ENCODE measurements at places on chromosomes 7 and 10.

DNA sequence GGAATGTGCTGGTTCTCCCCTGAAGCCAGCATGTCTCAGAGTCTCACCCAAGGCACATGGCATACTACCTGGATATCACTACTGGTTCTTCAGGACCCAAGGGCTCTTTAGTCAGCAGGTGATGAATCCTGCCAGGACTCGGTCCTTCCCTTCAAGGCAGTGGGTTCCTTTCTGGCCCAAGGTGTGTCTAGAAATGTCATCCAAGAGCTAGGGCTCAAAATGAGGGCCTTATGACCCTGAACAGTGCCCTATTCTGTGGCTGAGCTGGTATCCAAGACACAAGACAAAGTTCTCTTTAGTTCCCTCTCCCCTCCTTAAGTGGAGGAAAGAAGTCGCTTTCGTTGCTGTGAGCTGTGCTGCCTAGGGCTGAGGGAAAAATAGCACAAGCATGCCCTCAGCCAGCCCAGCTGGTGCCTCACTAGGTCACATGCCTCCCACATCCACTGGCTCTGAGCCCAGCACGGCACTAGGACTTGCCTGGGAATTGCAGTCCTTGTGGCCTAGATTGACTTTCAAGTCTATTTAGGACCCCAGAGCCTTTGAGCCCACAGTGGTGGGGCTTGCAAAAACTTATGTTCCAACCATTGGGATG, 106.0 kb downstream of the BMS1 start:
- DNase-seq = no peak

GRCh38 chr10:133144771-133145170, 15.2 kb upstream of the KNDC1 start:
- DNase-seq = no peak

GRCh38 chr10:85377029-85377806, 989.4 kb downstream of the GRID1 start:
- no peak for DNase-seq

DNA sequence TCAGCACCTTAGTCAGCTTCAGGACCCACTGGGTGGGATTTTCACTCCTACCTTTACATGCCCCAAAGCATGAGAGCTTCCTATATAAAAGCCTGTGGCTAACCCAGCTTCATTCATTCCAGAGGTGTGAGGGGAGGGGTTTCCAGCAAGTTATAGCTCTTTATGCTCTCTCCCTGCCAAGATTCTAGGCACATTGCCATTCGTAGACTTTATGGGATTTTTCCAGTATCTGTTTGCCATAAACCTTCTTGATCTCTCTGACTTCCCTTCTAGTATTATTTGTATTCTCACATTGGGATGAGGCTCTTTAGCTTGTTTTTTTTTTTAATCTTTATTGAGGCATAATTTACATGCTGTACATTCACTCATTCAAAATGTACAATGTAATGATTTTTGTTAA, 67.5 kb downstream of the POU6F2 start:
- no peak for DNase-seq

DNA sequence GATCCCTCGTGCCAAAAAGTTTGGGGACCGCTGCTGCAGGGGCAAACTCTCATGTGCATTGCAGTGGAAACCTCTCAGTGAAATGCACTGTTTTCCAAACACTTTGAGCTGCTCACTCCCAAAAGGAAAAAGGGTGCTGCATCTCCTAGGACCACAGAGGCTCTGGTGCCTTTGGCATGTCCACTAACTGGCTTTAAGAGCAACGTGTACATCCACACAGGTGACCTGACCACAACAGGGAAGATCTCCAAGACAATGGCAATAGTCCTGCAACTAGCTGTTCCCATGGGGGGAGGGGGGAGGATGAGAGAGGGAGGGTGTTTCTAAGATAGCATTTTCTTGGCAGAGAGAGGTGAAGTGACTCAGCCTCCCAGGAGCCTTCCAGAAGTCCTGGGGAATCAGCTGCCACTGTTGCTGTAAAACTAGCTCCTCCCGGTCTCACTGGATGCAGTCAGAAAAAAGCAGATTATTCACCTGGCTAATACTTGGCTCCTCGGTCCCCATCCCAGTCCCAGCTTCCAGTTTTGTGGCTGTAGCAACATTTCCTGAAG, 181.7 kb downstream of the HECW1 start:
- DNase-seq = peak; percentile 91

GRCh38 chr10:77687621-77688020, 50.0 kb upstream of the KCNMA1 start:
- DNase-seq = no peak

DNA sequence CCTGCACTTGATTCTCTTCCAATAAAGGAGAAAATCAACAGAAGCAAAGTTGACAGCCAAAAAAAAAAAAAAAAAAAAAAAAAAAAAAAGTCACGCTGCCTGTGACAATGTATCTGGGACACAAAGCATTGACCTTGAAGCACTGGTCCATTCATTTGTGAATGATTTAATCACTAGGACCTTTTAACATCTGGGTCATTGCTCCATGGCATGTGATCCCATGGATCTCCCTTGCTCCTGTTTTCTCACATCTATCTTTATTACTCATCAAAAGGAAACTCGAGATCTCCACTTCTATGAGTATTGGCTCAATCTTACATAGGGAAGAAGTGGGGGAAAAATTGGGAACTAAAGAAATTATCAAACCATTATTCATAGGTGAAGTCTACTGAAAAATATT, 89.6 kb upstream of the SMIM30 start:
- no peak for DNase-seq

DNA sequence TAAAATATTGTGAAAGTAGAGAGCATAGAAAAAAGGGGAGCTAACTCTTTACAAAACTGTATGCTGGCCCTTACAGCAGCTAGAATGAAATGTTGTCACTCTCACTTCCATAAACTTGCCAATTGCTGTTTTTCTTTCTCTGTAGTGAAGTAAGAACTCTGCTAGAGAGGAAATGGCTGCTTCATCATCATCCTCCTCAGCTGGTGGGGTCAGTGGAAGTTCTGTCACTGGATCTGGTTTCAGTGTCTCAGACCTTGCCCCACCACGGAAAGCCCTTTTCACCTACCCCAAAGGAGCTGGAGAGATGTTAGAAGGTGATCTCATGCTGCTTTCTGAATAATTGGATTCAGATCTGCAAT, 7.6 kb upstream of the ASCC1 start:
- DNase-seq = no peak

DNA sequence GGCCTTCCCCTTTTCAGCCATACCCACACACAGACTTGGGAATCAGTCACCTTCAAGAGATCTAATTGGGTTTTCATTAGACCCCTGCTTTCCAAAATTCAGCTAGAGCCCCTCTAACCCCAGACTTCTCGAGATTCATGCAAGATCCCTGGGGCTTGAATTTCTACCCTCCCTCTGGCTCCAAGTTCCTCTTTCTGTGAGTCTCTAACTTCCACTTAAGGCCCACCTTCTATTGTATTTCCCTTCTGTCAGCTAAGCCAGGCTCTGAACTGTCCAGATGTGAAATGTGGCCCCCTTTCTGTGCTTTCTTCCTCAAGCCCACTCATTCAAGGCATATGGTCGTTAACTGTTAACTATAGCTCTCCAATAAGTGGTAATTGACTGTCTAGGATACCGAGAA, 132.2 kb downstream of the ZNF365 start:
- DNase-seq = no peak

DNA sequence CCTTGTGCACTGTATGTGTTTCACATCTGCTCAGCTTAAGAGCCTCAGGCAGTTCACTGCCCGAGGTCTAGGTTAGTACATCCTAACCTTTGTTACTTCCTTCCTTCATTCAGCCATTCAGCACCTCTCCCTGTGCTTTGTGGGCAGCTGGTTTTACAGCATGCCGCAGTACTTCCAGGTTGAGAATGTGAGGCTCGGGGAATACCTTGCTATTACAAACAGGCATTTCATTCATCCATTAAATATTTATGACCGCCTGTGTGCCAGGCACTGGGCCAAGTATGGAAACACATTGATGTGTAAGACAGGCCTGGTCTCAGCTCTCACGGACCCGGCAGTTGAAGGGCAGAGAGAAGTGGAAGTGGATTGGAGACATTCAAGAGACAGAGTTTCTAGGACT, 82.4 kb downstream of the SHH start:
- peak; percentile 73 for DNase-seq

DNA sequence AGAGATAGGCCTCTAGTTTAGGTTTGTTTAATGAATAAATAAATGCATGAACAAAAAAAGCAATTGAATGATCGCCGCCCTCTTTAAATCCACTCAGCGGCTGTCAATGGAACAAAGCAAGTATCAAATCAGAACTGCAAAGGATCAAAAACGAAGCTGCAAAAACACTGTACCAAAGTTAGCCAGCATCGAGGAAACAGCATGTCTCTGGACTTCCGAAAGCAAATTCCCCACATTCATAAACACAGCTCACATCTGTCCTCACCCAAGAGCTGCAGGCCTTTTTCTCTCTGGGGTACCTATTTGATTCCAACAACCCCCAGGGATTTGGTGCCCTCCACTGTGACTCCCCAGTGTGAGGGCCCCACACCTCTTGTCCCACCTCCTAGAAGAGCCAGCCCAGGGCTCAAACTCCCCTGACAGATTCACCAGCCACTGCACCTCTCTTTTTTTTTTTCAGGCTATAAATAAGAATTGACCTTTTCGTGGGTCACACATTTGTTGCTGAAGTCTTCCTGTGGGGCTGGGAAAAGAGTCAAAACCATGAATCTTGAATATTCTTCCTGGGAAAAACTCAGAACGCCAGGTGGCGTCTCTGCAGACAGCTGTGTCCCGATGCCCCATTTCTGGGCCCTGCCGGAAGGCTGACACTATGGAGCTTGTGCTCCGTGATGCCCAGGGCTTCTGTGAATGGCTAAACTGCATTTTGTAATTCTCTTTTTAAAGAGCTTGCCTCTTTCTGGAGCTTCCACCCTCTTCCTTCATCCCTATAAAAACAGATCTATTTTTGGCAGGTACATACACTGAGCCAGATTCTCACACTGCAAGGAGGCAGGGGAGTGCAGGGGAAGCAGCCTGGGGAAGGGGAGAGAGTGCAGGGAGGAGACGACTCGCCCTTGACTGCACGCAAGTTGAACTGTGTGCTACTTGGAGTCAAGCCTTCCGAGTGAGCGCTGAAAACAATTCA, 51.7 kb downstream of the HSPA12A start:
- peak; percentile 9 for DNase-seq

GRCh38 chr10:33772370-33773252, 438.1 kb upstream of the NRP1 start:
- no peak for DNase-seq

GRCh38 chr7:234708-235553, 42.6 kb downstream of the FAM20C start:
- DNase-seq = peak; percentile 71

- DNase-seq = peak; percentile 86
Observed at GRCh38 chr7:143295870-143296269, 7.7 kb downstream of the CASP2 start.

DNA sequence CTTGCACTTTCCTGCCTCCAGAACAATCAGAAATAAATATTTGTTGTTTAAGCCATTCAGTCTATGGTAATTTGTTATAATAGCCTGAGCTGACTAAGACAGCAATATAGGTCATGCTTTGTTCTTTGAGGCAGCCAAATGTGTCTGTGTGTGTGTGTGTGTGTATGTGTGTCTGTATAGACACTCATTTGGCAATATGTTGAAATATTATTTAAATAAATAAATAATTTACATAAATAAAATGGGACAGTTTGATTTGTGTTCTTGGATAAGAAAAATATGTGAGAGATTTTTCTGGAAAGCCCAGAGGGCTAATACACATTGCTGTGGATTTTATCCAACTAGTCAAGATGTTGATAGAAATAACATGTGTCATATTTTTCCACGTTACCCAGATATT, 140.2 kb downstream of the PTN start:
- no peak for DNase-seq

DNA sequence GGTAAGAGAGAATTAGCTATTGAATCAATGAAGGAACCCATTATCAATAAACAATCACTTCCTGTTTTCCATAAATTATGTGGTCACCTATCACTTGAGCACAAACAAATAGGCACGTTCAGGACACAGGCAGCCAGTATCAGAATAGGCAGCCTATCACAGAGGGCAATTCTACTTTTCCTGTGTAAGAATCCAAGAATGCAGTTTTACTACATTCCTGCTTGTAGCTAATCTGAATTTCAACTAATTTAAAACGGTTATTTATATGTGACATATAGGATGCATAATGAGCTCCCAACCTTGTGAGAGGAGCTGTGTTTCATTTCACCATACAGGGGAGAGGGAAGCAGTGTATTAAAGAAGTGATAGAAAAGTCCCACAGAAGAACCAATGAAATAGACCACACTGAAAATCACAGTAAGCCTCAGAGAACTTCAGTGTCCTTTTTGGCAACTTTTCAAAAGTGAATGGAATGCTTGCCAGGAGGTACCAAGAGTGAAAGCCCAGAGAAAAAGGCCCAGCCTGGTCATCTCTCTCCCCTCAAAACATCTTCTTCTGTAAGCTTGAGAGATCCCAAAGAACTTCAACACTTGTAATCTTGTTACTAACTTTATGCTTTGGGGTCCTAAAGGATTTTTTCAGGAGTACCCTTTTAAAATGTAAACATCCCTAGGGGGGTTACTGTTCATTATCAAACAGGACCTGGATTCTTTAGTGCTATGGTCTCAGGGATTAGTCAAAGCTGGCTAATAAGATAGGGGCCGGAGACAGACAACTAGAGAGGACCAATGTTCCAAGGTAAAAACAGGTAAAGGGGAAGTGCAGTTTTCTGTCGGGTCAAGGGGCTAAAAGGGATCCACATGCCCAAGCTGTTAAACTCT, 1.3 kb downstream of the IMMP2L start:
- DNase-seq = peak; percentile 37

DNA sequence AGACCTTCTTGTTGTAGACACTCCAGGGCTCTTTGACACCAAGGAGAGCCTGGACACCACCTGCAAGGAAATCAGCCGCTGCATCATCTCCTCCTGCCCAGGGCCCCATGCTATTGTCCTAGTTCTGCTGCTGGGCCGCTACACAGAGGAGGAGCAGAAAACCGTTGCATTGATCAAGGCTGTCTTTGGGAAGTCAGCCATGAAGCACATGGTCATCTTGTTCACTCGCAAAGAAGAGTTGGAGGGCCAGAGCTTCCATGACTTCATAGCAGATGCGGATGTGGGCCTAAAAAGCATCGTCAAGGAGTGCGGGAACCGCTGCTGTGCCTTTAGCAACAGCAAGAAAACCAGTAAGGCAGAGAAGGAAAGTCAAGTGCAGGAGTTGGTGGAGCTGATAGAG, 5.5 kb downstream of the GIMAP7 start:
- DNase-seq = no peak

- no peak for DNase-seq
Observed at GRCh38 chr10:17502814-17503213, 48.4 kb upstream of the ST8SIA6 start.

DNA sequence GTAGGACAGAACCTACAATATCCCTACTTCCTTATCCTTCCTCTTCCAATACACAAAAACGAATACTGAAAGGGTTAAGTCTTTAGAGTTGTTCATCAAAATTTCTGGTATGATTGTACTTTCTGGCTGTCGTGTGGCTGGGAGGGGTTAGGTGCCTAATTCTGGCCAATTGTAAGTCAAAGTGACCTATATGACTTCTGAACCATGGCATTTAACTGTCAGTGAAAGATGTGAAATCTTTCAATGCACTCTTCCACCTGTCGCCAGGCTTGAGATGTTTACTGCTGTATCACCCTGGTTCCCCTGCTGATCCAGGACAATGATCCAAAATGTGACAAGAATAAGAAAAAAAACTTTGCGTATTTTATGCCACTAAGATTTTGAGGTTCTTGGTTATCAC, 20.8 kb downstream of the EPC1 start:
- no peak for DNase-seq

Data from fibroblast of lung (primary cell).